ENCODE measurements at places on chromosomes 11 and 22. TPM values are rescaled to one million over a fixed set of nuclear protein-coding genes. Genes with fewer than 3 reads are reported as not detected.

GRCh38 chr11:19091366-19091765, 25.6 kb upstream of the ZDHHC13 start:
- no peaks in the 10 kb centered on the region for H3K4me1 ChIP-seq
- H3K4me3 ChIP-seq, result no peak overlapping the region
- no peaks in the 10 kb centered on the region for H3K36me3 ChIP-seq
- no peaks in the 10 kb centered on the region for H3K27me3 ChIP-seq
- no peak for DNase-seq
- no peak overlapping the region for H3K27ac ChIP-seq

DNA sequence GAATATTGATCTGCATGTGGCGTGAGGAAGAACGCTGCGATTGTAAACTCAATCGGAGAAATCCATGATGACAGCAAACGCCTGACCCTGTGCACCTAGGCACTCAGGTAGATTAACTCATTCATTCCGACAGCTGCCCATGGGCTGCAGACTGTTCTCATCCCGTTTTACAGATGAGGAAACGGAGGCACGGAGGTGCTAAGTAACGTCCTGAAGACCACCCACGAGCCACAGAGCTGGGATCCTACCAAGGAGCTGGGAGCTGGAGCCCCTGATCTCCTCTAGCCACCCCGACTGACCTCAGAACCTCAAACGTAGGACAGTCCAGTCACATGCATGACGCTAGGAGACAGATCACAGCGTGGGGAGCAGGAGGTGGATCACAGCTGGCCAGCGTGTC, 1092.7 kb downstream of the BRD1 start:
- H3K27me3 ChIP-seq, result no peaks in the 10 kb centered on the region
- H3K36me3 ChIP-seq, result no peaks in the 10 kb centered on the region
- H3K27ac ChIP-seq, result no peak overlapping the region
- H3K4me3 ChIP-seq, result no peak overlapping the region
- no peak for DNase-seq

DNA sequence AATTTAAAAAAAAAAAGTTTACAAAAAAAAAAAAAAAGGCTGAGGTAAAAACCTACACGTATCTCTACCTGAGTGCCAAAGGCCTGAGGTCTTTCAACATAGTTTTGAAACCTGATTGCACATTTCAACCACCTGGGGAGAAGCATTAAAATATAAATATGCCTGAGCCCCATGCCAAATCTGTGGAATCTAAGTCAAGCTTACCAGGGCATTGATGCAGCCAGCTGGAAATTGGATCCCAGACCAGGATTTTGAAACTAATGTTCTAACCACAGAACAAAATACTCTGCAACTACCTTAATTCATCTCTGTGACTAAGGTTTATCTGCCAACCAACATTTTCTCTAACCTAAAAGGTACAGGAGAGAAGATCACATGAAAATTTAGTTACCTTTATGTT, 38.8 kb upstream of the CHRNA10 start:
- peaks cover 56% of the 10 kb centered on the region for H3K36me3 ChIP-seq
- no peak overlapping the region for H3K4me3 ChIP-seq
- no peak overlapping the region for H3K27ac ChIP-seq
- H3K4me1 ChIP-seq, result no peaks in the 10 kb centered on the region
- no peak for DNase-seq

DNA sequence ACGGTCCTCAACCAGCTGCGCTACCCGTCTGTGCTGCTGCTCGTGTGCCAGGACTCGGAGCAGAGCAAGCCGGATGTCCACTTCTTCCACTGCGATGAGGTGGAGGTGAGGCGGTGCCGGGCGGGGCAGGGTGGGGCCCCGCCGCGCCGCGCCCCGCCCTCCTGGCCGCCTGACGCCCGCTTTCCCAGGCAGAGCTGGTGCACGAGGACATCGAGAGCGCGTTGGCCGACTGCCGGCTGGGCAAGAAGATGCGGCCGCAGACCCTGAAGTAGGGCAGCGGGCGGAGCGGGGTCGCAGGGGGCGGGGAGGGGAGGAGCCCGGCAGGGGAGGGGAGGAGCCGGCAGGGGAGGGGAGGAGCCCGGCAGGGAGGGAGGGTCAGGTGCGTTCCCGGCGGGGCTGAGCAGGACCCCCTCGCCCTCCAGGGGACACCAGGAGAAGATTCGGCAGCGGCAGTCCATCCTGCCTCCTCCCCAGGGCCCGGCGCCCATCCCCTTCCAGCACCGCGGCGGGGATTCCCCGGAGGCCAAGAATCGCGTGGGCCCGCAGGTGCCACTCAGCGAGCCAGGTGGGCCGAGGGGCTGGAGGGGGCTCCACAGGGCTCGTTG, 14.7 kb downstream of the EPS8L2 start:
- H3K27me3 ChIP-seq, result peaks cover 17% of the 10 kb centered on the region
- no peaks in the 10 kb centered on the region for H3K36me3 ChIP-seq
- H3K4me1 ChIP-seq, result no peaks in the 10 kb centered on the region
- DNase-seq, result no peak

AAMDC gene
- 103 TPM for total RNA-seq

GRCh38 chr22:46723882-46724281, 14.2 kb downstream of the CERK start:
- no peak overlapping the region for H3K4me3 ChIP-seq
- no peak for DNase-seq
- H3K27me3 ChIP-seq, result no peaks in the 10 kb centered on the region
- no peak overlapping the region for H3K27ac ChIP-seq

DNA sequence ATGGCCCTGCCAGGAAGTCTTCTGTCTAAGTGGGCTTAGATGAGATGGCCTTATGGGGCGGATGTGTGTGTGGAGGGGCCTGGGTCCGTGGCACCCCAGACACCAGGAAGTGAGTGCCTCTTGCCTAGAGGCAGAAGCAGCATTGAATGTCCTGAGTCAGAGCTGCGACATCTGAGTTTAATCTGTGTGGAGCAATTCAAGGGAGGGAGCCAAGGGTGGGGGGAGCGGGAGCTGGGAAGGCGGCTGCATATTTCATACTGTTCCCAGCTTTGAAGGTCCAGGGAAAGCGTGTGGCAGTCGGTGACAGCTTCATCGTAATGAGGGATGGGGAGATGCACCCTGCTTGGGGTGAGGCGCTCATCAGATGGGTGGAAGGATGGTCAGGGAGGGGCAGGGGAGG, 73.5 kb upstream of the THY1 start:
- no peak overlapping the region for H3K27ac ChIP-seq
- no peaks in the 10 kb centered on the region for H3K36me3 ChIP-seq
- H3K4me3 ChIP-seq, result no peak overlapping the region

GRCh38 chr11:76641905-76642304, 28.6 kb downstream of the LRRC32 start:
- DNase-seq, result peak; percentile 13
- no peaks in the 10 kb centered on the region for H3K36me3 ChIP-seq
- no peak overlapping the region for H3K4me3 ChIP-seq
- no peak overlapping the region for H3K27ac ChIP-seq
- peaks cover 17% of the 10 kb centered on the region for H3K4me1 ChIP-seq

BTG4 gene
- not detected for total RNA-seq

GRCh38 chr11:38130514-38130913, 1532.5 kb upstream of the RAG2 start:
- DNase-seq, result no peak
- H3K4me3 ChIP-seq, result no peak overlapping the region
- no peaks in the 10 kb centered on the region for H3K4me1 ChIP-seq
- H3K27me3 ChIP-seq, result no peaks in the 10 kb centered on the region

DNA sequence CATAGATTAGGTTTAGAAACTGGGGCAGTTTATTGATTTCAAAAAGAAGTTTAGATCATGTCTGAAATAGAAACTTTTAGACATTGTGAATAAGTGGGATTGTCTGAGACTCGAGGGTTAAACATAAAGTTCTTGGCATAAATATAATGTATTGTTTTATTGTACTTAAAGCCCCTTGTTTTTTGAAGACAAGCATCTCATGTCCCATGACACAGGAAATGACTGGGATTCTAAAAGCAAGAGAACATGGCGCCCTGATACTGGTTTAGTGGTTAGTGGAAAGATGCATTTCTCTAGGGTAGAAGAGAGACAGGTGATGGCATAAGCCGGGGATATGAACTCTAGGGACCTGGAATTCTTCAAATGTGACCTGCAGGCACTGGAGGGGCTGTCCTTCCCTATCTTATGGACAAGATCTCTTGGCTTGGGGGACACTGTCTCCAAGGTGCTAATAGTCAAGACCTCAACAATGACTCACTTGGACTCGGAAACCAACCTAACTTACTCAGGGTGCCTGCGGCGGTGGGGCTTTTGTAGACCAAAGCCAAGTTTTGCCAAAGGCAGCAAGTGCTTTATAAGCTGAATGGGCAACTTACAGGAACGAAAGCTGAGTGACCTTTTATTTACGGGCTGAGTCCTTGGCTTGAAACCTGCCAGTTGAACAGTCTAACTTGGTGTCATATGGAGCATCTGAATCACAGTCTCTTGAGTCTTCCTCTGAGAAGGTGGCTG, 48.2 kb downstream of the UBASH3B start:
- H3K36me3 ChIP-seq, result no peaks in the 10 kb centered on the region
- no peak overlapping the region for H3K4me3 ChIP-seq

DNA sequence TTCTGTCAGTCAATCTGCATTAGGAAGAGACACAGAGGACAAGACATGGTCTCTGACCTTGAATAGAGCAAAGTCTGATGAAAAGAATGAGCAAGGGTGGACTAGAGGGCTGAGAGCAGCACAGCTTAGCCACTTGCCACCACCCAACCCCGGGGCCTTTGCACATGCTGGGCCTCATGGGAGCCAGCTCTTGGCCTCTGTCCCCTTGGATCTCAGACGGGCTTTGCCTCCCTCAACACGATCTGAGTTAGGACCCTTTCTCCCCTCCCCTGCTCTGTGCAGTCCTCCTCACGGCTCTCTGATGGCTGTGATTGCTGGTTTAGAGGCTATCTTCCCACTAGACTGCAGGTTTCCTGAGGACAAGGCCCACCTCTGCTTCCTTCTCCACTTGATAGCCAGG, 131.6 kb upstream of the B3GAT1 start:
- no peak overlapping the region for H3K27ac ChIP-seq
- H3K27me3 ChIP-seq, result no peaks in the 10 kb centered on the region
- H3K36me3 ChIP-seq, result no peaks in the 10 kb centered on the region
- no peak overlapping the region for H3K4me3 ChIP-seq
- peak; percentile 23 for DNase-seq

RFPL1 gene
- not detected for total RNA-seq

GRCh38 chr11:7520011-7520942, 6.5 kb downstream of the PPFIBP2 start:
- H3K27me3 ChIP-seq, result no peaks in the 10 kb centered on the region
- DNase-seq, result no peak
- H3K4me3 ChIP-seq, result no peak overlapping the region
- H3K36me3 ChIP-seq, result no peaks in the 10 kb centered on the region
- H3K27ac ChIP-seq, result peak overlapping the region; percentile 17

DNA sequence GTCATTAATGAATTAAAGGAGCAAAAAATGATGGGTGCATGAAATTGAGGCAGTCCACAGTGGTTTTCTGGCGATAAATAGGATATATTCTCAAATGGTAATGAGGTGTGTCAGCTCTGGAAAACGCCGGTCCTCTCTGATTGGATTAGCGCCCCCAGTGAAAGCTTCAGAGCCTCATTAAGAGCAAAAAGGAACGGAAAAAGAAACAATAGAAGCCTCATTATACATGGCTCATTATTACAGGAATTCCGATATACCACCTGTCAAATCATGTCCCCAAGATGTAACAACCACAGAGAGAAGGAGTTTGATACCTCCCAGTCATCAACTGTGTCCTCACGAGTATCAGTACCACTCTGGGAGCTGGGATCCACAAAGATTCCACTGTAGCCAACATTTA, 175.7 kb upstream of the PITPNB start:
- H3K36me3 ChIP-seq, result peaks cover 14% of the 10 kb centered on the region
- H3K27ac ChIP-seq, result no peak overlapping the region
- no peaks in the 10 kb centered on the region for H3K27me3 ChIP-seq
- H3K4me3 ChIP-seq, result no peak overlapping the region
- no peak for DNase-seq
- H3K4me1 ChIP-seq, result no peaks in the 10 kb centered on the region

NAALAD2 gene
- total RNA-seq, result 0.83 TPM

OLFML1 gene
- 4.6 TPM for total RNA-seq

DNA sequence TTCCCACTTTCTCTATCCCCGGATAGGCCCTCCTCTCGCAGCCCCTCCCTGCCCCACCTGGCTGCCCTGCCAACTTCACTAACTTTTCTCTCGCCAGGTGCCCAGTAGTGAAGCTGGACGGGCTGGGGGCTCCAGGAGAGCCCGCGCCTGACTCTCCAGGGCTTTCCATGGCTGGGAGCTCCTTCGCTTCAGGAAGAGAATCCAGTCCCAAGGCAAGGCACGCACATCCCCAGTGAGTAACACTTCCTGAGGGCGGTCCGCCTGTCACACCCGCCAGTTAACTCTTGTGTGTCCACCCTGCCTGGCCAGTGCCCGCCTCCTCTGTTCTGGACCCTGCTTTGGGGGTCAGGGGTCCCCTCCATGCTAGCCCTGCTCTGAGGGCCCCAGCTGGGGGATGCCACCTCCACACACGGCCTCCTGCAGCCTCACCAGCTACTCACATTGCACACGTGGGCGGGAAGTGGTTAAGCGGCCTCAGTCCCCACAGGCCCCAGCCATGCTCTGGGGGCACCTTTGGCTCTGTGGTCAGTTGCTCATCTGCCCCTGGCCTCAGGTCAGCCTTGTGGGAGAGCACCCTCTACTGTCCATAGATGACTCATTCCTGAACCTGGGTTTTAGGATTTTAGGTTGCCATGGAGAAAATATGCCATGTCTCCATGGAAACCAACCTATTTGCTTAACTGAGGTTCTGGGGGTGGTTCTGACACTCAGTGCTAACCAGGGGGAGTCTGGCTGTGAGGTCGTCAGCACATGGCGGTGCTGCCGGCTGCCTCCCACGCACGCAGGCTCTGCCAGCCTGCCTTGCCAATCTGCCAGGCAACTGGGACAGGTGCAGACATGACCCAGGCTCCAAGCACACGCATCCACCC, at the start of gene RIN1:
RIN1 (minus strand) TSS at position 201 of the 869 bp plus-strand sequence; CDS start at position 169, 32 bp downstream.
- peak within 1 kb of the TSS; percentile 38 for H3K4me3 ChIP-seq
- DNase-seq, result peak; percentile 87
- H3K4me1 ChIP-seq, result peaks cover 24% of the 10 kb centered on the region
- H3K36me3 ChIP-seq, result peaks cover 31% of the 10 kb centered on the region

PRR33 gene
- total RNA-seq, result not detected

MPZL2 gene
- 13.8 TPM for total RNA-seq

DNA sequence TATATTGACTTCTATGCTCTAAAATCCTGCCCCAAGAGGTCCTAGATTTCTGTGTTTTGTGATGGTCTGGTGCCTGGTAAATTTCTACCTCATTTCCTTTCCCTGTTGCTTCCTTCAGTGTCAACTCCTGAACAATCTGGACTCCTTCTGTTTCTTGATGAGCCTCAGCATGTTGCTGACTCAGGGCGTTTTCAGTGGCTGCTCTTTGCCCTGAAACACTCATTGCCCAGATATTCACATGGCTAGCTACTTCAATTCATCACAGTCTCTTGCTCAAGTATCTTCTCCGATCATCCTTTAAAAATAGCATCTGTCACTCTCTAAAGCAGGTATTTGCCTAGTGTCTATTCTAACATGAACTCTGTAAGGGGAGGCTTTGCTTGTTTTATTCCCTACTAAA, 526.3 kb upstream of the RAG2 start:
- no peaks in the 10 kb centered on the region for H3K36me3 ChIP-seq
- no peak overlapping the region for H3K27ac ChIP-seq
- no peak for DNase-seq
- H3K4me1 ChIP-seq, result no peaks in the 10 kb centered on the region

GRCh38 chr22:49553518-49554295, 274.0 kb downstream of the BRD1 start:
- H3K4me1 ChIP-seq, result no peaks in the 10 kb centered on the region
- no peaks in the 10 kb centered on the region for H3K36me3 ChIP-seq
- no peak overlapping the region for H3K4me3 ChIP-seq
- no peak overlapping the region for H3K27ac ChIP-seq

Data from right atrium auricular region (tissue), 2 donors.